ENCODE measurements at places on chromosomes 4 and X. TPM values are rescaled to one million over a fixed set of nuclear protein-coding genes. Genes with fewer than 3 reads are reported as not detected.

DNA sequence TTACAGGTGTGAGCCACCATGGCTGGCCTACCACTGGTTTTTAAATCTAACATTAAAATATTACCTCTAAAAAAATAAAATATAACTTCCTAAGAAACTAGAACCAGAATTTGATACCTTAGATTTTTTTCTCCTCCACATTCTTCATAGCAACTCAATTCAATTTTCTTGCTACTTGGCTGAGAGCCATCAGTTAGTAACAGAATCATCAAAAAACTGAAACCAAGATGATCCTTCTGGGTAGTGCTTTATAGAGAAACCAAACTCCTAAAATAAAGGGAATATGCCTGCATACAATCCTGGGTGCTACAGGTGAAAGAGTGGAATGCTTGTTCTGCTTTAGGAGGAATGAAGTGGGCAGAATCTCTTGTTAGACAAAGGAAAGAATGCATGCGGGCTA is 64.4 kb downstream of the RPS3A start:
- DNase-seq = no peak

GRCh38 chrX:134528960-134529359 is 69.0 kb downstream of the HPRT1 start:
- peak; percentile 51 for DNase-seq

- DNase-seq = no peak
Measured at GRCh38 chr4:25723409-25723808, 67.8 kb downstream of the SLC34A2 start.

- peak; percentile 72 for DNase-seq
Measured at GRCh38 chr4:168631241-168632162, 134.7 kb downstream of the PALLD start.

DNA sequence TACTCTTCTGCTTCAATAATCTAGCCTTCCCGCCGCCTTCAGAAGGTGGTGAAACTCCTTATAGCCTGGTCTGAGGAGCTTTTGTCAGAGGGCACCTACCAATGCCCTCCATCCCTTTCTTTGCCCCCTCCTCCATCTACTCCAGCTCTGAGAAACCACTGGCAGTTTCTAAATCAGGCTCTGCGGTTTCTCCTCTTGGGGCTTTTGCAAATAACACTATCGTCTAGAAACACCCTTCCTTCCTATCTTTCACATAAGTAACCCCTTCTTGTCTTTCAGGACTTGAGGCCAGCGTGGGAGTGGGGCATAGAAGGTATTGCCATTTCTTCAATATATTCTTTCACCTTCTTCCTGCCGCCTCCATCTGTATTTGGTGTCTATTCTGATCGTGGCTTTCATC is 1.2 kb upstream of the EFHC2 start:
- DNase-seq = no peak

Gene TKTL2
- not detected for polyA plus RNA-seq

Gene MAGEA1
- polyA plus RNA-seq = not detected

- DNase-seq = no peak
Measured at GRCh38 chr4:5470318-5471198, 237.8 kb downstream of the EVC2 start.

Gene TMEM150C
- 4.1 TPM for polyA plus RNA-seq

GRCh38 chr4:89509708-89510281 is 202.2 kb upstream of the GPRIN3 start:
- no peak for DNase-seq

- no peak for DNase-seq
Measured at GRCh38 chrX:13597874-13598273, 28.5 kb downstream of the EGFL6 start.

- peak; percentile 91 for DNase-seq
Measured at GRCh38 chr4:7843831-7844593, 95.6 kb downstream of the AFAP1 start.

DNA sequence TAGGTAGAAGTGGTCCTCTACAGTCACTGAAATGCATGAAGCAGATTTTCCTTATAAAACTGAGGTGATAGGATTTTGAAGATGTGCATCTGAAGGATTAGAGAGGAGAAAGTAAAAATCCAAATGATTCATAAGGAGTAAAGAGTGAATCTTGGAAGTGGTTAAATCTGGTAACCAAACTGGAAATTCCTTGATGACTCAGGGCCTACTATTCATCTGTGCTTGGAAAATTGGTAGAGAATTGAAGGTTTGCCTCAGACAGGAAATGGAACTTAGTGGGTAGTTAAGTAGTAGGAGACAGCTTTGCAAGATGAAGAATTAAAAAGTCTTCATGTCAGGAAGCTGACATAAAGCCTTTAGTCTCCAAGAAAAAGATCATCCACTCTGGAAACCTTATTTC is 368.9 kb upstream of the CTSO start:
- no peak for DNase-seq

Data from endothelial cell of umbilical vein (primary cell).